Left ventricle myocardium superior (tissue), 1 donor: ENCODE measurements at places on chromosomes 5 and 9.

DNA sequence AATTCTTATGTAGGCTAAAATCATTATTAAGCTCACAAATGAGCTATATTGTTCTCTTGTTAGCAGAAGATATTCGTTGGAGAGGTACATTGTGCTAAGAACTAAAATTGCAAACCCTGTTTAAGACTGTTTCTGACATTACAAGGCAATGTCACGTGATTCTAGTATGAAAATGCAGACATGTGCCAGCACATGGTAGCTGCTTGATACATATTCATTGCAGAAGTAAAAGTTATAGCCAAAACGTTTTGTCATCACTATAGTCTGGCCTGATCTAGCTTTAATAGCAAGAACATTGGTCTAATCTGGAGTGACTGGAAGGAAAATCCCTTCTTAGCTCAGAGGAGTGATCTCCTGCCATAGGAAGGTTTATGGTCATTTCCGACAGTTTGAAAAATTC, 144.7 kb downstream of the CFAP90 start:
- DNase-seq: no peak

- no peak for DNase-seq
Measured at GRCh38 chr5:6379246-6379645, 899 bp upstream of the MED10 start.

DNA sequence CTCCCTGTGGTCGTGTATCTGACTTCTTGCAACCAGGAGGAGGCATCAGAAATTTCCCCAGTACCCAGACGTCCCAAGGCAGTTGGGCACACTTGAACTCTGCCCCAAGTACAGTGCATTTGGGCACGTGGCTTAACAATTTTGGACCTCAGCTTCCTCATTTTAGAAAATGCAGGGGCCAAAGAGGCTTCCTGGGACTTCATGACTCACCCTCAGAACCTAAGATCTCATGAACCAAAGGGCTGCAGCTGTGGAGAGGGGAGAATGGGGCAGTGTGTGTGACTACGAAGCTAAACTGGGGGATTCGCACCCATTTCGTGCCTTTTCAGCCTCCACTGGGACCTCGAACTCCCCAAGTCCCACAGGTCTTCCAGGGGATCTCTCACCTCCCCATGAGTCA, 59.2 kb downstream of the SYK start:
- no peak for DNase-seq

- no peak for DNase-seq
Measured at GRCh38 chr9:16624744-16625117, 245.7 kb downstream of the BNC2 start.

DNA sequence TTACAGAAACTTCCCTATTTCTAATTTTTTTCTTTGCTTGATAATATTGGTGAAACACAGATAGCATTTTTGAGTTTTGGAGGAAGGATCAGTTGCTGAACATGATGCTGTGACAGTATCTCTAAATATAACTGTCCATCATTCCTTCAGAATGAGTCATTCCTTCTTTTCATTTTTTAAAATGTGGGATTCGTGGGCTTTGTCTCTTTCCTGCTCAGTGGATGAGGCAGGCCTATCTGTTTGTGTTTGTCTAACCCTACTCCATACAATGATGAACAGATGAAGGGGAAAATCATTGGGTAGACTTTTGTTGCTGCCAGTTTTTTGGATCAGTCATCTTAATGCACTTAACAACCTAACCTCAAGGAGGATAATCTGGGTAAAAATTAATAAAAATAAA, 15.7 kb upstream of the OR13C8 start:
- DNase-seq: no peak

GRCh38 chr9:136175616-136176197, 29.2 kb downstream of the LHX3 start:
- no peak for DNase-seq

- DNase-seq: no peak
Measured at GRCh38 chr9:72322259-72322658, 42.7 kb downstream of the ZFAND5 start.

DNA sequence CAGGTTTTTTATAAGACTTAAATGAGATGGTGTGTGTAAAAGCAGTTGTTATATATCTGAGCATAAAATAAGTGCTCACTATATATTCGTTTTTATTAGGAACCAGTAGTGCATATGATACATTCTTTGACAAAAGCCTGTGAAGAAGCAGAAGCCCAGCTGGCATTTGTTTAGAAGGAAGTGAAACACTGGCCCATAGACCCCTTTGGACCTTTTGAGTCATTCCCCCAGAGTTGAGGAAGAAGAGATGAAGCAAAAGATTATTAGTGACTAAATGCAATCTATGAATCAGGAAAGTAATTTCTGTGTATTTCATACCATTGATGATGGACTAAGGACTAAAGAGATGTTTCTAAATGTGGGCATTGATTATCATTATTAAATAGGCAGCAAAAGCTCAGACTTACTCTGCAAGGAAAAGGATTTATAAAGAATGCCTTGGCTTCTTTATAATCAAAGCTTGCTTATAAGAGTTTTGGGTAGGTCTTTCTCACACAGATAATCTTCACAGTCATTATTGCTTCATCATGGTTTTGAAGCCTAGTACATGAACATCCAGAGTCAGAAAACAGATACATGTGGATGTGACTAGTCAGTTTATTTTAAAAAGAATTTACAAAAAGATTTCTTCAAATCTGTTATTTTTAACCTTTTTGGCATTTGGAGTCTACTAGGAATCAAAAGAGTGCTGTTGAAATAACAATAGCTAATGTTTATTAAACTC, 16.9 kb upstream of the FER start:
- no peak for DNase-seq

DNA sequence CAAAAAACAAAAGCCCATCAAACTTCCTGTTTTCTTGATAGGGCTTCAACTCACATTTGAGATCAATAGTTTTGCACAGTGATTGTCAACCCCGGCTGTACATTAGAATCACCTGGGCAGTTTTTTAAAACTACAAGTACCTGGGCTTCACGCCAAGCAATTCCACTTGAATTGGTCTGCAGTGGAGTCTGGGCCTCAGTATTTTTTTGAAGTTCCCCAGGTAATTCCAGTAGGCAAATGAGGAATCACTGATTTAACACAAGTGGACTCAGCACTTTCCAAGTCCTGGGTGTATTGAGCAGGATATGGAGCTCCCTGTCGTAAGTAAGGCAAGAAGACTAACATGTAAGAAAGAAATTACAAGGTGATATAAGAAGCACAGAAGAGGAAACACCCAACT, 14.8 kb upstream of the SMIM15 start:
- DNase-seq: no peak

GRCh38 chr5:93621327-93621798, 38.3 kb downstream of the NR2F1 start:
- DNase-seq: peak; percentile 89

DNA sequence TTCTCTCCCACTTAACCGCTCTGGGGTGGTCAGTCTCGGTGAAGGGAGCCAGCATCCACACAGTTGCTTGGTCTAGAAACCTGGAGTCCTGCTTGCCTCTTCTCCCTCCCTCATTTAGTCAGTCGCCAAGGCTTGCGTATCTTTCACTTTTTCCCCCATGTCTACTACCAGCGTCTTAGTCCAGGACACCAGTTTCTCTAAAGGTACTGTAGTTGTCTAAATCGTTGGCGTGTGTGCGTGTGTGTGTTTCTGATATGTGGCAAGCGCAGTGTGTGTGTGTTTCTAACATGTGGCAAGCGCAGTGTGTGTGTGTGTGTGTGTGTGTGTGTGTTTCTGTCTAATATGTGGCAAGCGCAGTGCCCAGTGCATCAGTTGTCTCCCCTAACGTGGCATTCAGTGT, 641 bp downstream of the ATP6V1G1 start:
- no peak for DNase-seq

GRCh38 chr9:37200433-37201005, 80.1 kb downstream of the ZCCHC7 start:
- DNase-seq: no peak

DNA sequence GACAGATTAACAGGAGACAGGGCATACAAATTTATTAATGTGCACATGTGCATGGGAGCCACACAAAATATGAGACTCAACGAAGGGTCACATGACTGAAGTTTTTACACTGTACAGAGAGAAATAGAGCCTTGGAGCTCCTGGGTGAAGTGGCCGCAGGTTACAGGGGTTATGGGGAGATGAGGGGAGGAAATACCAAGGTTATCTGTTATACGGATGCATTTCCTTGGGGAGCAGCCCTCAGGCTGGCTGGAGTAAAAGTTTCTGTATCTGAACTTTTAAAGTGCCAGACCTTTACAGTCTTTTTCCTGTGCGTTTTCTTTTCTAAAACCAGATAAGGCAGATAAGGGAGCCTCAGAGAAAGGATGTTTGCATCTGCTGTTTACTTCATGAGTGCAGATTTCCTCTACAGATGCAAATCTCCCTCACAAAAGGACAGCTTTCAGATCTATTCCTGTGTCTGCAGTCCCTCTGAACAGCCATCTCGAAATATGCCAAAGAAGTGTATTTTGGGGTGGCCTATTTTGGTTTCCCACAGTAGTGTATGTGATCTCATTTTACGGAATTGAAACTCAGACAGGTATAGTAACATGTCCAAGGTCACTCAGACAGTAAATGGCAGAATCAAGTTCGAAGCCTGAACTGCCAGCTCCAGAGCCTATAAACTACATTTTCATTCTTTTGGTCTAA, 139.3 kb upstream of the FBXL17 start:
- DNase-seq: no peak

DNA sequence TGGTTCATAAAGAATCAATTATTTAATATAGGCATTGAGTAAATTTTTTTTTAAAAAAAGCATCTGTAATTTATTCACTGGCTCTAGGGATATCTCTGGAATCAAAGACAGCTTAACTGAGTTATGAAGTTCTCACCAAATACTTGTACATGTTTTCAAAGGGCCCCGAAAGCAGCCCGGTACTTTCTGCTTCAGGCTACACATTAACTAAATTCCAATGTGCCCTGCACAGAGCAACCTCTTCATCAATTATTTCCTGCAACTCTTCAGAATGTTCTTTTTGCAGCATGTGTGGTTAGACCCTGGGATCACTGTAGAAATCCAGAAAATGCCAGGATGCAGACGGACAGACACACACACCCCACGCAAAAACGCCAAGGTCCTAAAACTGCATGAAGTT, 209.0 kb downstream of the EFNA5 start:
- no peak for DNase-seq

DNA sequence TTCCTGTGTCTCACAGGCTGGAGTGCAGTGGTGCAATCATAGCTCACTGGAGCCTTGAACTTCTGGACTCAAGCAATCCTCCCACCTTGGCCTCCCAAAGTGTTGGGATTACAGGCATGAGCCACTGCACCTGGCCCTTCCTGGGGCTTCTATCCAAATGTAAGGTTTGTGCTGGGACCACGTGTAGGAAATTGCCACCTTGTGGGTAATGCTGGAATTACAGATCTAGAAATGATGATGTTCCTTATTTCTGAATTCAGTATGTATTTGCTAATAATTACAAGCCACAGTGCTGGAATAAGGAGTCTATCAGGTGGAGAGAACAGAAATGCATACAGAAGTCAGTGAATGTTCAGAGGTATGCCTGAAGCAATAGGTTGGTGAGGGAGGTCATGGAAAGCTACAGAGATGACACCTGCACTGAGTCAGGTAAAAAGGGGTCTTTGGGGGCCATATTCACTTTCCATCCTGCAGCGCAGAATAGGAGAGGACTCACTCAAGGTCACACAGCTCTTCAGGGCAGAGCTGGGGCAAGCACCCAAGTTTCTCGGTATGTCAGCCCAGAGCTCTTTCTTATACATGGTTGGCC, 8.8 kb upstream of the IGFBPL1 start:
- DNase-seq: no peak

DNA sequence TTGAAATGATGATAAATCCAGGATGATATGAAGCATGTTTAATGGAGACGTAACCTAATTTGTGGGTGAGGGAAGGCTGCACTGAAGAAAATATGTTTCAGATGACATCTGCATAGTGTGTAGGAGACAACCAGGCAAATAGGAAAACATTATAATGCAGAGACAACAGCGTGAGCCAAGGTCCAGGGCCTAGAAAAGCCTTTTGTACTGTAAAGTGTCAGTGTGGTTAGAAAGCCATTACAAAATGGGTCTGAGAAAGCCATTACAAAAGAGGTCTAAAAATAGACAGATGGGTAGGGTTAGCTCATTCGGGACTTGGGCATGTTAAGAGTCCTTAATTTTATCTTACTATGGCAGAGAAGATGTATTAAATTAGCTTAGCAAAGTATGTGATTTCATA, 14.9 kb upstream of the GABRG2 start:
- DNase-seq: no peak

GRCh38 chr9:5321058-5321457, 16.5 kb upstream of the RLN2 start:
- DNase-seq: no peak

GRCh38 chr9:3124001-3124400, 280.1 kb upstream of the PUM3 start:
- no peak for DNase-seq

DNA sequence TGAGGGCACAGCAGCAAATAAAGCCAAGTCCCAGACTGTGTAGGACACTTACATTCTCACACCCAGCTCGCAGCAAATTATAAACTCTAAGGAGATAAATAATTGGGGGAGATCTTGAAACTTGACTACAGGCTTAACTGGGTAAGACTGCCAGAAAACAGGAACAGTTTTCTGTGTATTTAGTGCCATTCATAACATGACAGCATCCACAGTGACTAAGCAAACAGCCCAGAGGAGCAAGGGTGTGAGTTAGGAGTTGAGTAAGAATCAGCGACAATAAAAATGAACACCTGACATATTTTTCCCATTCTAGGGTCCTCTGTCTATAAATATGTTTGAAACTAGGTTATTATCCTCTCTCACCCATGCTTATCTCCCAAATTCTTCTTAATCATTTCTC, 370.9 kb upstream of the WWC1 start:
- DNase-seq: no peak

- DNase-seq: no peak
Measured at GRCh38 chr9:27663526-27663925, 90.2 kb upstream of the C9orf72 start.

DNA sequence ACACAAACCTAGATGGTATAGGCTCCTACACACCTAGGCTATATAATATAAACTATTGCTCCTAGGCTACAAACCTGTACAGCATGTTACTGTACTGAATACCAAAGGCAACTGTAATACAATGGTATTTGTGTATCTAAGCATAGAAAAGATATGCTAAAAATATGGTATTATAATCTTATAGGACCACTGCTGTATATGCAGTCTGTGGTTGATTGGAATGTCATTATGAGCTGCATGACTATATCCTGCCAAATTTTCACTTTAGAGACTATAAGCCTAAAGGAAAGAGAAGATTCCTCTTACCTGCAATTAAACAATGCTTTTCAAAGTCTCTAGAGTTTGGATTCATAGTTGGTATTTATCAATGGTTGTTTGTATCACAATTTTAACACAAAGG, 24.7 kb upstream of the ACOT12 start:
- no peak for DNase-seq

GRCh38 chr5:21184581-21184980, 1196.6 kb upstream of the CDH18 start:
- no peak for DNase-seq

GRCh38 chr9:135023088-135023785, 64.2 kb upstream of the OLFM1 start:
- DNase-seq: no peak
